Naive B cell (primary cell): ENCODE measurements at places on chromosomes 2 and 18.

DNA sequence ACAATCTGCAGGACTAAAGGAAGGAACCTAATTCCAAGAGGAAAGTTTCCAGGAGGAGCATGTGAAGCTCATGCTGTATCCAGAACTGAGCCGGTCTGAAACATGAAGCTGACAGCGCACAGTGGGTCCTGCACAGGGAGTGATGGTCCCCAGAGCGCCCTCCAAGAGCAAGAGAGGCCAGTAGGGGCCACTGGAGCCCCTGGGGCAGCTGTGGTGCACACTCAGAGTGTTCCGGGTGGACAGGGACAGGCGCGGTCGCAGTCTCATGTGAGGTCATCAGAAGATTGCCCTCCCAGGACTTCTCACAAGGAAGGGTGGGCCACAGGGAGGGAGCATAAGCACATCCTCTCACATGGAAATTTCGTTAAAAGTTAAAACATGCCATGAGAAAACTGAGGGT, 355.9 kb downstream of the EIPR1 start:
- no peak for DNase-seq

- DNase-seq, result peak; percentile 37
Observed at GRCh38 chr18:63016270-63016669, 300.9 kb downstream of the PHLPP1 start.

- DNase-seq, result no peak
Observed at GRCh38 chr2:29273004-29273684, 157.9 kb downstream of the CLIP4 start.

DNA sequence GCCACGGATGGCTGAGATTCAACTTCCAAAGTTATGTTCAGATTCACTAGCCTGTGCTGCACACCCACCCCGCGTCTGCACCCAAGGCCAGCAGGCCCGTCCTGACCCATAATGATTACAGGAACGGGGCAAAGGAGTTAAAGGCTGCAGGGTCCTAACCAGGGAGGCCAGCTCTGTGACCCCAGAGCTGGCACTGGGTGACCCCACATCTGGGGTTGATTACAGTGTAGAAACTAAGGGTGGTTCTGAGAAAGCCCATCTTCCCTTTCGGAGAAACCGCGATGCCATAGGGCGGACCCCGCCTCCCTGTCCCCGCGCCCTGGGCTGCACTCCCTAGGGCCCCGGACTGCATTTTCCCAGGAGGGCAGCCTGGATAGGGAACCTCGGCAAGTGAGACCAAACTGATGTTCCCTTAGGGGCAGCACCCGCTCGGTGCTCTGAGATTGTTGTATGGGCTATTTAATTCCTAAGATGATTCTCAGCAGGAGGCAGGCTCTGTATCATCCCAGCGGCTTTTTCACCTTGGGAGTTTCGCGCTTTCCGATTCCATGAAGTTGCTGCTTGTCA, 2.2 kb upstream of the GPR148 start:
- no peak for DNase-seq

GRCh38 chr18:23067236-23067635, 68.0 kb upstream of the CABLES1 start:
- no peak for DNase-seq

- no peak for DNase-seq
Observed at GRCh38 chr2:10814571-10815331, 2.2 kb upstream of the PDIA6 start.

GRCh38 chr2:169237286-169237685, 125.0 kb downstream of the LRP2 start:
- DNase-seq, result no peak

GRCh38 chr2:217938036-217938435, 64.8 kb downstream of the TNS1 start:
- no peak for DNase-seq

- DNase-seq, result no peak
Observed at GRCh38 chr18:46464926-46465655, 191.9 kb downstream of the LOXHD1 start.

DNA sequence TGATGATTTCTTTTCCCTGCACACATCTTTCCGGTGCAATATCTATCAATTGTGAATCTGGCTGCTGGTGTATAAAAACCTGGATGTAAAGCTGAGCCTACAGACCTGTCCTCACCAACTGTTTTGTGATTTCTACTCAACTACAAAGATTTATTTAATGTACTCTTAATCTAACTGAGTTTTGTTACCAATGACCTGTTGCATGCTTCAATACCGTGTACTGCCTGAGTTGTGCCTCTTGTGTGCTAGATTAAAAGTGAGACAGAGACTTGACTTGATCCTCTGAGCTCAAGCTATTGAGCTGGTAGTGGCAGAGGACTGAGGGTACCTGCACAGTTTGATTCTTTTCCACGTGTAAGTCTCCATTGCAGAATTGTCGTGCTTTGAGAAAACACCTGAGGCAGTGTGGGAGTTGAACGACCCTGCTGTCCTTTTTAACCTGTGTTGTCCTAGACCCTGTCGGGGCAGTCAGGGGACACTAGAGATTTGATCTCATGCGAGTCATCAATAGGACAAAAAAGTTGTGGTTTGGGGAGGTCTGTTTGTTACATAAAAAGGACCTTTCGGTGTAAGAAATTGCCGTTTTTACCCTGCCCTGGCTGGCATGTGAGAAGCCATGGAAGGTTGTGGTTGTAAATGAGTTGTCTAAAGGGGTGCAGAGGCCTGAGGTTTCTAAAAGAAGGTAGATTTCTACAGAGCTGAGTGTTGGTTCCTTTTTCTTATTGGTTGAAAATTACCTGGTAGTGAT, 231.3 kb downstream of the ALPK2 start:
- DNase-seq, result no peak

- no peak for DNase-seq
Observed at GRCh38 chr2:201407265-201407664, 44.0 kb downstream of the TRAK2 start.

DNA sequence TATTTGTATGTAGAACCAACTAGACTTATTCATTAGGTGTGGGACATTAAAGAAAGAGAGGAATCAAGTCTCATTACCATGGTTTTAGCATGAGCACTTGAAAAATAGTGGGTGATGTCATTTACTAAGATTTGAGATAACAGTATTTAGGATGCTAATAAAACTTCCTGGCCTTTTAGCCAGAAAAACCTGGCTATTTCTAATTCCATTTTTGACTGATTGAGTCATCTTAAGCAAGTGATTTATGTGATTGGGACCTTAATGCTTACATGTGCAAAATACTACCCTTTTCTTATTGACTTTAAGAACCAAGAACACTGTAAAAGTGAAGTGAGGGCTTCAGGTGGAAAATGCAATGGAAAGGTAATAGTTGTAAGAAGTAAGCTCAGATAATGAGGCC, 196.8 kb upstream of the SESTD1 start:
- DNase-seq, result no peak

- DNase-seq, result peak; percentile 10
Observed at GRCh38 chr18:8944871-8945245, 157.6 kb upstream of the NDUFV2 start.

- peak; percentile 41 for DNase-seq
Observed at GRCh38 chr2:171210864-171211431, 50.3 kb upstream of the TLK1 start.

GRCh38 chr2:16507655-16508489, 157.8 kb downstream of the CYRIA start:
- no peak for DNase-seq

- no peak for DNase-seq
Observed at GRCh38 chr2:65357959-65358294, 74.5 kb downstream of the SPRED2 start.

DNA sequence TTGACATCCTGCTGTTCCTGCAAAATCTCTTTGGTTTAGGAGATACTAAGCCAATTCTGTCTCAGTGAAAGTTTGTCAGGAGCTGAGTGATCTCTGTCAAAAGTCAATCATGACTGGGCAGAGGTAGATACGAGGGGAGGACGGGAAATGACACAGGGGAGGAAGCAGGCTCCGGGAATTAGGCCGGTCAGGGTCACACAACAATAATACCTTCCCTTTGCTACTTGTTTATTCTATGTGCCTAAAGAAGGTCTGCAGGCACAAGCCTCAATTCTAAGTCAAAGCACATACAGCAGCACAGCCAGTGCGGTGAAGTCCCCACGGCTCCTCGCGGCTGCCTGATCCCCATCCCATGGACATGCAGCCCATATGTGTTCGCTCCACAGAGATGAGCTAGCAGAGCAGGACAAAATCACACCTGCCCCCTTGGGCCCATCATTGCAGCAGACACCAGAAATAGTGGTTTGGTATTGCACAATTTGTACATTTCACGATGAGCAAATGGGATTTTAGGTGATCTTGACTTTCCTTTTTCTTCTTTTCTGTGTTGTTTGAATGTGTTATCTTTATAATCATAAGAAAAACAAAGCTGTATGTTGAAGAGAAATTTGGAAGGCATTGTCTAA, 141.4 kb downstream of the VAPA start:
- no peak for DNase-seq

GRCh38 chr18:62523631-62524439, 1.0 kb downstream of the ZCCHC2 start:
- peak; percentile 52 for DNase-seq

- DNase-seq, result no peak
Observed at GRCh38 chr2:190530248-190530900, 4.1 kb downstream of the NEMP2 start.

DNA sequence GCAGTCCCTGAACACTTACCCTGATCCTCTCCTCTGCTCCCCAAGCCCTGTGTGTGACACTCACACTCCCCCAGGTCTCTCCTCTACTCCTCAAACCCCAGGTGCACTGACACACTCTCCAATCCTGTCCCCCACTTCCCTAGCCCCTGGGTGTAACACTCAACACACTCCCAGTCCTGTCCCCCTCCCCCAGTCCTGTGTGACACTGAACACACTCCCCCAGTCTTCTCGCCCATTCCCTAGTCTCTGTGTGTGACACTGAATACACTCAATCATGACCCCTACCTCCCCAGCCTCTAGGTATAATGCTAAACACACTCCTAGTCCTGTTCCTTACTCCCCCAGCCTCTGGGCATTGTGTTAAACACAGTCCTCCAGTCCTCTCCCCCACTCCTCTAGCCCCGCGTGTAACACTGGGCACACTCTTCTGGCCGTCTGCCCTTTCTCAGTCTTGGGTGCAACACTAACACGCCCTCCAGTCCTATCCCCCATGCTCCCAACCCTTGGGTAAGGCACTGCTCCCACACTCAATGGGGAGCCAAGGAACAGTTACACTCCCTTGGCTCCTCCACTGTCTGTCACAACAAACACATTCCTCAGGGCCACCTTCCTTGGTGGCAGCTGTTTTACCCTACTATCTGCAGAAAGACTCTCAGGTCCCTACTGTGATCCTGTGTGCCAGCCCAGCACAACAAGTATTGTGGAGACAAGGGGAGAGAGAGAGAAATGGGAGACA, 82.5 kb upstream of the PKDCC start:
- DNase-seq, result no peak

DNA sequence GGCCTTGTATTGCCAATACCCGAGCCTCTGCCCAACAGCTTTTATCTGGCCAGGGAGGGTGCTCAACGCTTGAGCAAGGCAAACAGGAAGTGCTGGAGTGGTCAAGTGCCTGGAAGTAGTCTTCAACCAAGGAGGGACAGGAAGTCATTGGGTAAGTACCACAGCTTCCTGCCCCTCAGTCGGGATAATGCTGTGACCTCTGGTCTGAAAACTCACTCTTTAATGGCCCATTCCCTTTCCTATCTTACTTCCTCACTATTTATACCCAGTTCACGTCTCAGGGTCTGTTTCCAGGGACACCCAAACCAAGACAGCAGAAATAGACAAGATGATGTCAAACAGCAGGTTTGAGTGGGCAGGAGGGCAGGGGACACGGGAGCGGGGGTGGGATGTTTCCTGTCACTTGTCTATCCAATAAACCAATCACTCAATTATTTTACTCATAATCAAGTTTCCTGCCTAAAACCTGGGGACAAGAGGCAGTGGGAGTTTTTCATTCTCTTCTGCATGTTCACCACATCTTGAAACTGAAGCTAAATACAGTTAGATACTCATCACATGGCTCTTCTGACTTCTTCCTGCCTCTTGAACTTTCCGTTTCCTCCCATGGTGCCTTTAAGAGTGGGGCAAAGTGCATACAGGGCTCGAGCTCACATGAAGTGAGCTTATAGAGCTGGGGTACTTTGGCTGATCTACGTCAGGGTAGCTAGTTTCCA, 68.9 kb upstream of the CAB39 start:
- DNase-seq, result no peak

GRCh38 chr2:239792405-239793084, 232.6 kb downstream of the NDUFA10 start:
- DNase-seq, result no peak

DNA sequence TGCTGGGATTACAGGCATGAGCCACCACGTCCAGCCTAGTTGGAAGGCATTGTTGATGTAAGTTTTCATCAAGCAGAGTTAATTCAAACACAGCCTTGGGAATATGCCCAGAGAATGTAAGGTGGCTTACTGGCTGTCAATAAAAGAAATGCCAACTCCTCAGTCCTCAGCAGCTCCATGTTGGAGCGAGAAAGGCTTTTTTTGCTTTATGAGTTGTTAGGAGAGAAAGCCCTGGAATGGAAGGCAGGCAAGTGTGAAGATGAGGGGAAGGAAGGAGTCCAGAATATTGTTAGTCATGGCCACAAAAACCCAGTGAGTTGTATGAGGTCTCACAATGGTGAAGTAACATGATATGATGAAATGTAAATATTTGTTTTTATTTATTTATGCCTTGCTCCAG, 57.1 kb downstream of the MAP4K4 start:
- DNase-seq, result no peak

DNA sequence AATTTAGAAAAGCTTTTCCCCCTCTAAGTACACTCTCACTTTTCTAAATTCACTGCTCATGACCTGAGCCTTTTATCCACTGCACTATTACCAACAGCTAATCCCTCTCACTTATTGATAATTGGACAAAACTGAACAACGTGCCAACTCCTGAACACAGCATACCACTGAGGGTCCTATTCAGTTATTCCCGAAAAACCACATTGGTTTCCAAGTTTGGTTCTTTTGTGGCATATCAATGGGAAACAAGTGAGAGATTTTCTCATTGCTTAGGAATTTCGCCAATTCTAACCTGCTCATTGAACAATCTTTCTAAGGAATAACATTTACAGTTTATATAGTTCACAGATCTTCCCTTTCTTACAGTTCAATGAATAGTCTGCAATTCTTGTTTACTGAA, 977.4 kb downstream of the TMEM182 start:
- DNase-seq, result no peak

DNA sequence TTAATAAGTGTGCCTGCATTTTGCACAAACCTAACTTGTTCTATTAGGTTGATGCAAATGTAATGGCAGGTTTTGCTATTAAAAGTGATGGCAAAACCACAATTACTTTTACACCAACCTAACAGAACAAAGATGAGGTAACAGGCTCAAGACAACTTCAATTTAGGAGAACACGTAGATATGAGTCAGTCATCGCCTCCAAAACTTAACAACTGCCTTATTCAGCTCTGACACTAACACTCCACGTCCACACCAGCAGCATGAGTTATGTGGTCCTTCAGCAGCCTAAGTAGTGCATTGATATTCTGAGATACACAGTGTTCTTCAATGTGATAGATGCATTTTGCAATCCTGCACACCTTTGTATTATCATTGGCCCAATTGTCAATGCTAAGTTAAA, 1175.1 kb upstream of the ACVR2A start:
- no peak for DNase-seq
